ENCODE measurements at places on chromosomes 12 and 14.

DNA sequence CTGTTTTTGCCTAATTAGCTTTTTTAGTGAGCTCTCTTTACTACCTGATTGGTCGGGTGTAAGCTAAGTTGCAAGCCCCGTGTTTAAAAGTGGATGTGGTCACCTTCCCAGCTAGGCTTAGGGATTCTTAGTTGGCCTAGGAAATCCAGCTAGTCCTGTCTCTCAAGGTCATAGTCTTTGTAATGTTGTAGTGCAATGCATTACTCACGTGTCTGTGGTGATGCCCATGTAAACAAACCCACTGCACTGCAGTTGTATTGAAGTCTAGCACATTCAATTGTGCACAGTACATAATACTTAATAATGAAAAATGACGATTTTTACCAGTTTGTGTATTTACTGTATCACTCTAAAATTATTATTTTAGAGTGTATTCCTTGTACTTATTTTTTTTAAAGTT is 335.5 kb downstream of the NUAK1 start:
- no peak for DNase-seq

GRCh38 chr14:65926935-65927700 is 514.6 kb downstream of the FUT8 start:
- no peak for DNase-seq

DNA sequence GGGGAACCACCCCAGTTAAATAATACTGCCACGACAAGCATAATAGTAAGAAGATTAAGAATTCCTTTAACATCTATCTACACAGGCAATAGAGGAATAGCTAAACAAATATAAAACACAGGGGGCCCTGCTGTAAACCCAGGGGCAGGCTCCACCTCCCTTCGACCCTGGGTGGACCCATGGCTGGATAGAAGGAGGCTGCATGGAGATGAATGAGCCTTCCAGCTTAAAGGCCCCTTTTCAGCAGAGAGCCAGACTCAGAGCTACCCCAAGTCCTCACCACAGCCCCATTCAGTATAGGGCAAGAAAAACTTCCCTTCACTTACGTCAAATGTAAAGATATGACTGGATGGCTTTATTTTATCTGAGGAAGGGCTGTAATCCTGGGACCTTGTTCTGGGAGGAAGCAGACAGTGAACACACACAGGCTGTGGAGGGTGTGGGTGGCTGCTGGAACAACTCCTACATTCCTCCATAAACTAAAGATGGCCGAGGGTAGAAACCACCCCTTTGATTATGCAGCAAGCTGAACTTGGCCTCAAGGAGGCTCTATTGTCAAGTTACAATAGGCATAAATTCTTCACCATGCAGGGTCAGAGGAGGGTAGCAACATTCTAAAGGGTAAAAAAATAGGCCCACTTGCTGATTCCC is 30.4 kb downstream of the NUAK1 start:
- no peak for DNase-seq

- DNase-seq, result no peak
Measured at GRCh38 chr12:46458500-46459102, 86.0 kb upstream of the SLC38A2 start.

DNA sequence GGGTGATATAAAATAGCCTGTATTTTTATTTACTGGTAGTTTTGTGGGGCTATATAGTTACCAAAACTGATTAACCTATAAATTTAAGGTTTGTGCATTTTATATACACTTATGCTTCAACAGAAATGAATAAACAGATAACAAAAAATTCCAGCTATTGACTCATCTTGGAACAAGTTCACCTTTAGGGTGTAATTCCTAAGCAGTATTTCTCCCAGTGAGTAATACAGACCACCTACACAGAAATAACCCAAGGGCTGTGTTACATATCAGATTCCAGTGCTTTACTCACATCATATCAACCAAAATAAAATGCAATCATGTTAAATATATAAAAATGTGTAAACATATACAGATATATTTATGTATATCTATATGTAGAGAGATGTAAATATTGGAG is 345.6 kb downstream of the ADAMTS20 start:
- no peak for DNase-seq

GRCh38 chr12:25052196-25052913 is 103.5 kb upstream of the BCAT1 start:
- no peak for DNase-seq

DNA sequence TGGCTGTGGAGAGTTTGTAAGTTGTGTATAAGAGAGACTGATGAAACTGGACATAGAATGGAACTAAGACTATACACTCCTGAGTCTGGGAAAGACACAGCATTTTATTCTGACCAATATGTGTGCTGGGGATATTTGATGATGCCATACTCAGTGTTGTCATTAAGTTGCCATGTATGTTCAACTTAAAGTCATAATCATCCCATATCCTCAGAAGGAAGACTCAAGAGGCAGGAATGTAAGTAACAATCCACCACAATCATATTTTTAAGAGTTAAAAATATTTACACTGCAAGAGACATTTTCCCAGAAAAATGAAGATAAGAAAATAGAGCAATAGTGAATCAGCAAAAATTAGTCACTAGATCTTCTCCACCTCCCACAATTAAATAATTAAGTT is 120.1 kb downstream of the MDGA2 start:
- no peak for DNase-seq

- DNase-seq, result no peak
Measured at GRCh38 chr12:15355766-15356165, 33.5 kb downstream of the PTPRO start.

GRCh38 chr12:82438356-82438755 is 80.0 kb downstream of the METTL25 start:
- no peak for DNase-seq

GRCh38 chr12:71321130-71321529 is 118.5 kb upstream of the LGR5 start:
- DNase-seq, result no peak

DNA sequence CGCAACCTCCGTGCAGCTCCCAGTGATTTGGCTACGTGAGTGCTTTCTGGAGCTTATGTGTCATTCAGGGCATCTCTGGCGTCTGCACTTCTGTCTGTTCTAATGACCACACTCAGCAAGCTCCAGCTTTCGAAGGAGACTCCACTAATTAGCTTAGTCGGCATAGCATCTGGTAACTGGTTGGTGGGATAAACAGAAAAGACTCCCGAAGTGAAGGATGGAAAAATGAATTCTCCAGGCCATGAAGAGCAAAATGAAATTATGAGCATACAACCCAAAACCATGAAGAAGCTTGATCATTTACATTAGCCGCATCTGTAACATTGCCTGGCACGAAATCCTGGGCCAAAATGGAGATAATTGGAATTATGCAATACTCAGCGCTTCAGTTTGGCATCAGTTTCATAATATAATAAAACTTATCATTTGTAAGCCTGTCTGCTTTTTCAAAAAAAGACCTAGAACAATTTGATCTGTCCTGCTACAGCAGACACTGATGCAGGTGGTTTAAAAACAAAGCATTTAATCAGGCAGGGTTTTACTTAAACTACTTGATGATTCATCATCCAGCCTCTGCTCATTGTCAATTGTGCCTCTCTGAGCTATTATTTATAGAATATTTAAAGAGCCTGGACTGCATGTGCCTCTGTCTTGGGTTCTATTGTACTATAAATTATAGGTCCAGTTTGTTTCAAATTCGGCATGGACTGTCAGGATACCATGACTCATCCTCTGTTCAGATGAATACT is 87.4 kb downstream of the SYT1 start:
- DNase-seq, result no peak

GRCh38 chr14:104126753-104127152 is 11.6 kb upstream of the KIF26A start:
- no peak for DNase-seq

DNA sequence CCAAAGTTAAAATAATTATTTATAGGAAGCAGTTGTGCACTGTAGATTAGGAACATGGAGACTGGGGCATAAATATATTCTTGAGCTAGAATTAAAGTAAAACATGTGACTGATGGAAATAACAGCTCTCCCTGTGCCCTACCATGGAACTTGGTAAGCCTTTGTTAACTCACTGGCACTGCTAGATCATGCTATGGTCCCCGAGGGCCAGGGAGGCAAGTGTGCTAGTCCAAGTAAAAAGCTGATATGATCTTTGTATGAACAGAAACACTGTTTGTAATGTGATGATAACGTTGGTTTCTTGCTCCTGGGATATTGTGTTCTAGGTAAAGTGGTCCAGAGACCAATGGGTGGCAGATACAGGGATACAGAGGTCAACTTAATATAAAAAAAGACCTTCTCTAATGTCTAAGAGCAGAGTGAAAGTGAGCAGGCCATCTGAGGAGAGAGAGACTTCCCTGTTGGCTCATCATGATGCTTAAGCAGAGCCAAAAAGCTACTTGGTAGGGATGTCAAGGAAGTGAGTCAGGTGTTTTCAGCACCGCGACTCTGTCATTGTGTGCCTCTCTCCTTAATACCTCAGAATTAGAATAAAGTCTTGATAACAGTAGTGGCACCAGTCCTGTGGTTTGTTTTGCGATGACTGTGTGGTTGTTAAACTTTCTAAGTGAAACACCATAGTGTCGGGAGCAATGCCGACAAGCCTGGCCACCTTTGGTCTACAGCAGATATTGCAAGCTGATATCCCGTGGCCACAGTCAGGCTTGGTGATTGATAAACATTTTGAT is 27.6 kb downstream of the BICD1 start:
- no peak for DNase-seq

DNA sequence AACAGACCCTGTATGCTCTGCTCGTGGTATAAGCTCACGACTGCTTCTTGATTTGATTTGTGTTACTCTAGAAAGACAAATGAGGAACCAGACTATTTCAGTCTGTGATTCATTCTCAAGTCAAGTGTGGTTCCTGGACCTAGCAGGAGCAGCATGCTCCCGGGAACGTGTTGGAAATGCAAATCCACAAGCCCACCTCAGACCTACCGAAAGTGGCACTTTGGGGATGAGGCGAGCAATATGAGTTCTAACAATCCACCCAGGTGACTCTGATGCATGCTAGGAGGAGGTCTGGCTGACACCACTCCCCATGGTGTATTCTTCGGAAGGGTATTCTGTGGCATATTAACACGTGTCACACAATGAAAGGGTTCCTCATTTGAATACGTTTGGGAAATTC is 59.5 kb upstream of the TMX1 start:
- no peak for DNase-seq

- no peak for DNase-seq
Measured at GRCh38 chr12:15417691-15418090, 95.4 kb downstream of the PTPRO start.

- DNase-seq, result no peak
Measured at GRCh38 chr12:51666696-51667095, 75.7 kb downstream of the SCN8A start.

DNA sequence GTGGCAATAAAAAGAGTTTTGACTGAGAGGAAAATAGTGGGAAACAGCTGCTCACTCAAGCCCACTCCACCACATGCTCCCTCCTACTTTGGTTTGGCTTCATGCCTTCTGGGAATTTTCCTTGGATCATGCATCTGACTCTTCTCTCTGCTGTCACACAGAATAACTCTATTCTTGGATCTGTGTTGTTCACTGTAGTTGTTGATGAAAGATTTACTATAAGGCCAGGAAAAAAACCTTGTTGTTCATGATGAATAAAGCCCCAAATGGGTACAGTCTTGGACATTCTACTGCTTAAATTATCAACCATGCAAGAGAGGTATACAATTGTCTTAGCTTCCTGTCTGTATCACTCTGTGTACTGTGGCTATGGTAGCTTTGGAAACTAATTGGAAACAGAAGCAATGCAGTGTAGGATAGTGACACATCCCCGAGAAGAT is 70.5 kb downstream of the TMX1 start:
- DNase-seq, result no peak

DNA sequence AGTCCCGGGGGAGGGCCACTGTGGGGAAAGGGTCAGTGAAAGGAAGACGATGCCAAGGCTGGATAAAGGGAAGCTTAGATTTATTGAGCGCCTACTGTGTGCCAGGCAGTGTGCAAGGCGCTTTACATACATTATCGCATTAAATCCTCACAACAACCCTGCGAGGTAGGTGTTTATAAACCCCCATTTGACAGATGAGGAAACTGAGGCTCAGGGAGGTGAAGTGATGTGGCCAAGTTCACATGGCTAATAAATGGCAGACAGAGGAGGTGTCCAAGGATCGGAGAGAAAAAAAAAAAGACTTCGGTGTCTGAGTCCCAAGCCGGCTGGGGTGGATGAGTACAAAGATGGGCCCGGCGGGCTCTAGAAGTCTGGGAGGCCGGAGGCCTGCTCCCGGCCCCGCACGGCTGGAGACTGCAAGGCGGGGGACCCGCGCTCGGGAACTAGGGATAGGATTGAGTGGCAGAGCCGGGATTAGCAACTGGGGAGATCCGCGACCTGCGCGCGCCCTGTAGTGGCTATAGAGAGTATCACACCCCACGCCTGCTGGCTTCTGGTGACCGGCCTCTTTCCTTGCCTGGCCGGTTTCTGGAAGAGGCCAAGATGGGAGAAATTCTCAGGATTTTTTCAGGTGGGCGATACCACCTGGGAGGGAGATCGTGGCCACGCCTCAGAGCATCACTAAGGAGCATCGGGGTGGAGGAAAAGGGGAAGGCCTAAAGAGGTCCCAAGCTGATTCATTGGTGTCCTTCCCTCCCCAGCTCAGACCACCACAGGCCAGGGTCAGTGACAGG is 3.9 kb downstream of the DDN start:
- DNase-seq, result peak; percentile 70

DNA sequence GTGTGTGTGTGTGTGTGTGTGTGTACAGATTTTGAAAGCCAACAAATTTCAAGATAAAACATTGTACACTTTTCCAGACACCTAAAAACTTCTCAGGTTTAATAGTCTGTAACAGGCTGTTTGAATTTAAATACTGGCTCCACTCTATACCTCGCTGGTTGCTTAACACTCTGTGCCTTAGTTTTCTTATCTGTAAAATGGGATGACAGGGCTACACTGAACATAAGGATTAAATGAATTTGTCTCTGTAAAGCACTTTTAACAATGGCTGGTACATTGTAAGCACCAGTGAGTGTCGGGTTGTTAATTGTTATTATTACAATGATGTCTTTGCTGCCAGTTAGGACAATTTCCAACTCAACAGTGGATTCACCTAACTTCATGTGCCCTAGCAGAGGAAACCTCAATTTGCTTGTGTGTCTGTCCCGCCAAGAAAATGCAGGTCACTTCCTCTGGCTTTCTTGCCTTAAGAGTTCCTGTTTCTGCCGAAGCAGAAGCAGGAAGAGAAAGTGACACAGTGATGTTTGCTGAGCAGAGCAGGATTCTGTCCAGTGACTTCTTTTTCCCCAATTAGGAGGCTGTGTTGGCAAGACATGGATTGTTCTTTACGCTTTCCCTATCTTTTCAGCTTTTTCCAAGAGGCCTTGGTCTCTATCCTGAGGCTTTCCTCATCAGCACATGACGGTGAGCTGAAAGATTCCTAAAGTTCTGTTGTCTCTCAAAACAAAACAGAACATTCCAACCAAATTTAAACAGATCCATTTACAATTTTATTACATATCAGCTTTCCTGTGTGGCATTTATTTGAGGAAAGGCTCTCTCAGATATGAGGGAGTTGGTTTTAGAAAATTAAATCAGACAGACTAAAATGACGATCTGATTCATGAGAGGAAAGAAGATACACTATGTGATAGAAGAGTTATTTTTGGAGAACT is 154.1 kb upstream of the ATP2B1 start:
- no peak for DNase-seq
